ENCODE measurements at places on chromosomes 4 and X.

DNA sequence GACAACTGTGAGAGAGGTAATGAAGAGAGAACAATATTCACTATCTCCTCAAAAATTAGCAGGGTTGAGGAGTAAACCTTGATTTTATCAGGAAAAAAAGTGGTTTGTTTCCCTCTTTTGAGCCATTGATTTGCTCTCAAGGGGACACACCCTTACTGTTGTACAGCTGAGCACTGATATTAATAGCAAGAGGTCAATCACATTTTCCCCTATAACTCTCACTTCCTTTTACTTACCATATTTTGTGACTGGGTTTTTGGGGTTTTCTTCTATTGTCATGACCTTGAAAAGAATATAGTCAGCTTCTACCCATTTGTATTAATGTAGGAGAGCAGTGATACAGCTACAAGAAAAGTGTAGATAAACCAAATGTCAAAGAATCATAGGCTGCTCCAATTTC lies 70.2 kb upstream of the LONRF3 start:
- no peak for DNase-seq

- DNase-seq = no peak
Measured at GRCh38 chrX:153685156-153685536, 2.6 kb upstream of the SLC6A8 start.

GRCh38 chrX:79167462-79167861 lies 23.0 kb downstream of the GPR174 start:
- DNase-seq = no peak

GRCh38 chr4:183960046-183960420 lies 54.9 kb downstream of the STOX2 start:
- peak; percentile 72 for DNase-seq

Measured in HEK293T (cell line).